Activated gamma-delta T cell treated with Interleukin-2 at 50 U/mL for 16 hours (primary cell): ENCODE measurements at places on chromosomes 13 and 19.

DNA sequence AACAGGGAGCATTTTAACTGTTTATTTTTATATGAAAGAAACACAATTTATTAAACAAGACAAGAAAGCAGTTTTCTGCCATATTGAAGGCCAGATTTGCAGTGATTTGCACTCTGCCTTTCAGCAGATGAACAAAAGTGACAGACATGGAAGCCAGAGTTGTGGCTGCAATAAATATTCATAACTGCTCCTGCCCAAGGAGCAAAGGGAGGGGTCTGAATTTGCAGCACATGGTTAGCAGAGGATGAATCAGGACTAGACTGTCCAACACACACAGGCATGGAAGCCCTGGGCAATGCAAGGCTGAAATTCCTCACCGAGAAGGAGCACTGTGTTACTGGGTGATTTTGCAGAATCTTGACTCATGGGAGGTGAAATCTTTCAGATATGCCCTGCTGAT lies 418.2 kb downstream of the DCT start:
- no peak for DNase-seq

- no peak for DNase-seq
These were observed 545.4 kb upstream of the GPC6 start for GRCh38 chr13:92681239-92681638.

DNA sequence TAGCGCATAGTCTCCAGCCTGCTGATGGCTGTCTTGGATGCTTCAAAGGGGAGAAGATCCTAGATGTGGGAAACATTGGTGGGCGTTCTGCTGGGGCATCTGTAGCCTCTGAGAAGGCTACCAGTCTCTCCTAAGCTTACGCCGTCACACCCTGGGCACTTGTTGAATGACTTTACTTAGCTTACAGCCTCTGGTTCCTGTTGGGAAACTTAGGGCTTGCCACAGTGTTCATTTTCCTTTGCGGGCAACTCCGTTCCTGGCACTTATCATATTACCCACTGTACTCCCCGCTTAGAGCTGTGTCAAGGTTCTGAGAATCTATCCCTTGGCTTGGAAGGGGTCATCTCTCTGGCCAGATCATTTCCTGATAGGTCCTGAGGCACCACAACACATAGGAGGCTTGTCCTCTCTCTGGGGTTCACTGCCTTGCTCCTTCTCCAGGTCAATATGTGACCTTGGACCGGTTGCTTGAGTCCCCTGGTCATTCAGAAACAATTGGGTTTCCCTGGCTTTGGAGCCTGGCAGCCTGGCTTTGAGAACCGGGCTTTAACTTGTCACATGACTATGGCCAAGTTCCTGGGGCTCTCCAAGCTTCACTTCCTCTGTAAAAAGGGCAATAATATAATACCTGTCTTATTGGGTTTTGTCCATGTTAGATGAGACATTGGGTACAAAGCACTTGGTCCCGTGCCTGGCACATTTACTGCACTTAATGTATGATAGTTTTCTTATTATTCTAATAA lies 20.5 kb upstream of the ALOX5AP start:
- DNase-seq: no peak

DNA sequence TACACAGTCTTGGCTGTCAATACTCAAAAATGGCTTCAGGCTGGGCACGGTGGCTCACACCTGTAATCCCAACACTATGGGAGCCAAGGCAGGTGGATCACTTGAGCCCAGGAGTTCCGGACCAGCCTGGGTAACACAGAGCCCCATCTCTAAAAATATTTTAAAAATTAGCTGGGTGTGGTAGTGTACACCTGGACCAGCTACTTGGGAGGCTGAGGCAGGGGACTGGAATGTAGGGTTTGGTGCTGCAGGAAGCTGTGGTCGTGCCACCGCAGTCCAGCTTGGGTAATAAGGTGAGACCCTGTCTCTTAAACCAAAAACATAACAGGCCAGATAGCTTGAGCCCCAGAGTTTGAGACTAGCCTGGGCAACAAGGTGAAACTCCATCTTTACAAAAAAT lies 6.7 kb upstream of the CHERP start:
- DNase-seq: no peak

DNA sequence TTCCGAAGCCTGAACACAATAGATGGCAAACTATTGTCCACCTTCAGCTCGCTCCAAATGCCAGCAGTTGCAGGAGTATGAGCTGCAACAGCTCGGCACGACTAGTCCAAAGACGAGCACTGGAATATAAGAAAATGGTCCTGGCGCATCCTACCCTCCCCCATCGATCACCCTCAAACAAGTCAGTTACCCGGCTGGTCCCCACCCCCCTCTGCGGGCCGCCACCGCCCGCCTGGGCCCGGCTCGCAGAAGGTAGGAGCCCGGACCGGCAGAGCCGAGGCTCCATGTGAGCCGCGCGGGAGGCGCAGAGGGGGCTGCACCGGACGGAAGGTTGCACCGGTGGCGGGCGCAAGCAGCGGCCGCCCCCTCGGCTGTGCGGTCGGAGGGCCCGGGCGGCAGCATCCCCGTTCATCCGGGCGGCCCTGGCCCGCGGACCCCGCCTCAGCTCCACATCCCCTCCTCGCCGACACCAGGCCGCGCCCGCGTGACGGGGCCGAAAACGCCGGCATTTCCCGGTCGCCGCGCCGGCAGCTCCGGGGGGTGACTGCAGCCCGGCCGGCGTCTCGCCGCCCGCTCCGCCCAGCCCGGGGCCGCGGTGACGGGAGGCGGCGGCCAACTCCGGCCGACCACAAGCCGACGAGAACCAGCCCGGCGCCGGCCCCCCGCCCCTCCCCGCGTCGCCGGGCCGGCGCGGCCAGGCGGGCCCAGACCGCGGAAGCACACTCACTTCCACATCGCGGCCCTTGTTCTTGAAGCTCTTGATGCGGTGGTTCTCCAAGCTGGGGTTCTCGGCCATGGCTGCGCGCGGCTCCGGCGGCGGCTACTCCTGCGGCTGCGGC lies 552 bp downstream of the KPNA3 start:
- DNase-seq: peak; percentile 33

- DNase-seq: peak; percentile 56
These were observed 48.0 kb upstream of the KATNAL1 start for GRCh38 chr13:30355384-30355699.

GRCh38 chr19:16117594-16118033 lies 5.9 kb downstream of the RAB8A start:
- no peak for DNase-seq

DNA sequence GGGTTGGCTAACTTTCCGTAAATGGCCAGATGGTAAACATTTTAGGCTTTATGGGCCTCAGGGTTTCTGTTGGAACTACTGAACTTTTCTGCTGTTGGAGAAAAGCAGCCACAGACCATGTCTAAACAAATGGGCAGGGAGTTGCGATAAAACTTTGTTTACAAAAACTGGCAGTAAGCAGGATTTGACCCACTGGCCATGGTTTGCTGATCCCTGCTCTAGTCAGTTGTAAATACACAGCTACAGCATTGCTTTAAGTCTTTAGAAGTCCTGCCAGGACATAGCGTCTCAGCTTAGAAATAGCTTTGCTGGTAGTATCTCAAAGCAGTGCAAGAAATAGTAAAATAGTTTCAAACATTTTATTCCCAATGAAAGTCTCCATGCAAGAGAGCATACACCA lies 88.4 kb downstream of the NALCN start:
- no peak for DNase-seq

DNA sequence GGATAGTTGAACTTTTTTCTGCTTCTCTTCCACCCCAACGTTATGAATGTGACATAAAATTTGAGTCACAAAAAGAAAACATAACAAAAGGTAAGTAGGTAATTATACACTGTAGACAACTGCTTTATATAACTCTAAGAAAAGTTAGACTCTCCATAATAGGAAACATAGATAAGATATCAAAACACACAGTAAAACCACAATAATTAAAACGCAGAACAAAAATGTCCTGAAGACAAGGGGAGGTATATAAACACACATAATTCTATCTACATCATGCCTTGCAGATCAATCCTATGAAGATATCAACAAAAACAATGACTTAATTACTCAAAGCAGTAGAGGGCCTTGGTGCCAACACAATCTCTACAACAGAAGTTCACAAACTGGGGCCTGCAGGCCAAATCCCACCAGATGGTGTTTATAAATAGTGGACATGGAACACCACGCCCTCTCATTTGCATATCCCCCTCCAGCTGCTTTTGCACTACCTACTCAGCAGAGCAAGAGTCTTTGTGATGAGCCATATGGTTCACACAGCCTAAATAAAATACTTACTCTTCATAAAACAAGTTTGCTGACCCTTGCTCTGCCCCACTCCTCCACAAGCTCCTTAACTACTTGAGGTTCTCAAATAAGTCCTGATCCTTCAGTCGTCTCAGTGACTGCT lies 254.7 kb downstream of the KLF12 start:
- DNase-seq: no peak
